ENCODE measurements at places on chromosomes 6 and 20.

DNA sequence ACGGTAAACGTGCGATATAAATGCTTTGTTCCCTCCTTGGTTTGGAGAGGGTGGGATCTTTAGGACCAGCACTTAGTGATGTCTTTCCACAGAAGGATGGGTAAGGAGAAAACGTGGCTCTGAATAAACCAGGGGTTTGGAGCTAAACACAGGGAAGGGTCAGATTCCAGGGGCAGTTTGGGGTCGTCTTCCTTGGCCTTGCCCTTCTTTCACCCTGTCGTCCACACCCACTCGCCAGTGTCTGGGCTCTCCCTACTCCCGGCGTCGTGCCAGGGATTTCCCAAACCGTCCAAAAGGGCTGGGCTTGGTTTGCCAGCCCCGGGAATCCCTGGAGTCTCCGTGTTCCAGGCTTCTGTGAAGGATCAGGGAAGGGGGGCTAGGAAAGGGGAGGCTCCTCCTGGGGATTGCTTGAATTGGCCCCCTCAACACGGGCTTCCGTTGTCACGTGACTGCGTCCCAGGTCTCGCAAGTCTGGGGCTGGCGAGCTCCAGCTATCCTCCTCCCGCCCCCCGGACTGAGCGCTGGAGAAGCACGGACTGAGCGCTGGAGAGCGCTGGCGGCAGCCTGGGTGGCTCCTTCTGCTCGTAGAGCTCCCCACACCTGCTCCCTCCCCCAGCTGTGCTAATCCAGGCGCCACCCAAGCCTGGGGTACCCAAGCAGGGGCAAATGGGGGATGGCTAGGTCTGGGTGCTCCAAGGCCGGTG lies 9.4 kb upstream of the ARMC12 start:
- no peak for DNase-seq

GRCh38 chr6:33896391-33897188 lies 92.8 kb upstream of the MLN start:
- no peak for DNase-seq

- no peak for DNase-seq
Observed at GRCh38 chr6:155100591-155100990, 105.5 kb downstream of the TIAM2 start.

DNA sequence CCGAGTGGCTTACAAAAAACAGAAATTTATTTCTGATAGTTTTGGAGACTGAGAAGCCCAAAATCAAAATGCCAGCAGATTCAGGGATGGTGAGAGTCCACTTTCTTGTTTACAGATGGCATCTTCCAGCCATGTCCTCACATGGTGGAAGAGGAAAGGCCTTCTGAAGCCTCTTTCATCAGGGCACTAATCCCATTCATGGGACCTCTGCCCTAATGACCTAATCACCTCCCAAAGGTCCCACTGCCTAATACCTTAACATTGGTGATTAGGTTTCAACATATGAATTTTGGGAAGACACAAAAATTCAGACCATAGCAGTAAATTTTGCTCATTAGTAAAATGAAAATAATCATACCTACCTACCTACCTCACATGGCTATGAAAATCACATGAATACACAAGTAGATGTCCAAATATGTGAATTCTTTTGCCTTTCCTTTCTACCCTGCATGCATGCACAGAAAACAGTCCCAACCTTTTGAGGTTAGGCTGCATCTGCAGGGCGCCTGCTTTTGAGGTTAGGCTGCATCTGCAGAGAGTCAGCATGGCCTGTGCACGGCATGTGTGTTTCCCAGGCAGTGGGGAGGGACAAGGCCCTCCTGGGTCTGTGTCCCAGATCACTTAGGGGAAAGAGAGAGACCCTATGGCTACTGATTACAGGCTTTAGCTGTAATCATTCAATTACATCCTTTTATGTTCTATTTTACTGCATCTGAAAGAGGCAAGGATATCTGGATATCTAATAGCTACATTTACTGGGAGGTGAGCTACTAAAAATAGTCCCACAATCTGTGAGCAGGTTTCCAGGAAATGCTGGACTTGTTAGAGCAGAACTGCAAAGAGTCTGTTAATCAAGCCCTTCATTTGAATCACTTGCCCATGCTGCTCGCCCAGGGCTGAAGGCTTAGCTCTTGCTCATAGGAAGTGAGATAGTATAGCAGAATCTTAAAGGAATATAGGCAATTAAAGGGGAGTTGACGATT lies 497.7 kb upstream of the MARCKS start:
- no peak for DNase-seq

- DNase-seq: no peak
Observed at GRCh38 chr6:38404355-38404754, 235.4 kb downstream of the BTBD9 start.

- DNase-seq: no peak
Observed at GRCh38 chr6:12939314-12939713, 222.7 kb downstream of the PHACTR1 start.

- no peak for DNase-seq
Observed at GRCh38 chr20:19812696-19813095, 54.6 kb downstream of the RIN2 start.

DNA sequence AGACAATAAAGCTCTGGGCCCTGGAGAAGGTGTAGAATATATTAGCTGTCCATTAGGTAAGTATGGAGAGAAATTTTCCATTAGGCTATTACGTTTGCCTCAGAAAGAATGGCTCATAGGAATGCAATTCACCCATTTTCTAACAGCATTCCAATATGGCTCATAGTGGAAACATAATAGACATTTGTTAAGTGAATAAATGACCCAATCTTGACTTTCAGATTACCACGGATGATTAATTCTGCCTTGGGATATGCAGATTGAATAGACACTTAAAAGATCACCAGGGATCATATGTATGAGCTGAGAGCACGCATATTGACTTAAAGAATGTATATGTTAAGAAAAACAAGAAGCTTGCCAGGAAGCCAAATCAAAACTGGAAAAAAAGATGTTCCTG lies 209.1 kb upstream of the CDYL start:
- no peak for DNase-seq

GRCh38 chr20:21020659-21021471 lies 85.3 kb downstream of the LINC00237 start:
- no peak for DNase-seq

- no peak for DNase-seq
Observed at GRCh38 chr20:8227293-8227692, 95.2 kb downstream of the PLCB1 start.

GRCh38 chr20:258269-258858 lies 840 bp downstream of the DEFB132 start:
- no peak for DNase-seq

GRCh38 chr20:38108438-38108985 lies 56.6 kb downstream of the TGM2 start:
- no peak for DNase-seq

DNA sequence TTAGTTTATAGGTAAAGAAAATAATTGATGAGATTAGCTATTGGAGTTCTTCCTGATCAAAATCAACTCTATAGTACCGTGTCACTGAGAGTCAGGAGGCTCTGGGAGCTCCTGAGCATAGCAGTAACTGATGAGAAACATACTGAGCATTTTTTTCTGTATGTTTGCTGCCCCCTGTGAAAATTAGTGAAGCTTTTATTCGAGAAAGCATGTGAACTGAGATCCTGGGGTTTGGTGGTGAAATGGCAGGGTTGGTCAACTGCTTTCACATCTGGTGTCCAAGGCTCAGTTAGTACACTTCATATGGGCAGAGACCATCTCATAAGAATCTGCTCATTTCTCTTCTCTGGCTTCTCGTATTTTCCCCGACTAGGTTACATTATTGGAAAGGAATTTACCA lies 4.1 kb upstream of the ABT1 start:
- DNase-seq: no peak

GRCh38 chr20:51946586-51946985 lies 144.3 kb upstream of the SALL4 start:
- DNase-seq: no peak

DNA sequence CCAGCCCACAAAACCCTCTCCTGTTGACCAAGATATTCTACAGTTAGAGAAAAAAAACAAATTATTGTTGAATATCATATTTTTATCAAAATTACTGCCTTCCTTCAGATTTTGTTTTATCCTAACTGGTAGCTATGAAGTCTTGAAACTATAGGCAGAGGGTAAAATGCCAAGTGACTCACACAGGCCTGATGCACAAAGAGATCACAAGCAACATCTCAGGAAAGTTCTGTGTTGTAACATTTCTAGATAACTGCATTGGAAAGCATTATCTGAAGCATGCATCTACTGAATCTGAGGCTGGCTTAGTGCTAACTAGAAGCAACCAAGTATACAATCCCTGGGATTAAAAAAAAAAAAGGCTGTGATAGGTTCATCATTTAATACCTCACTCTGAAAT lies 134.2 kb downstream of the PKHD1 start:
- no peak for DNase-seq

GRCh38 chr6:17291778-17292177 lies 10.6 kb downstream of the RBM24 start:
- DNase-seq: no peak

DNA sequence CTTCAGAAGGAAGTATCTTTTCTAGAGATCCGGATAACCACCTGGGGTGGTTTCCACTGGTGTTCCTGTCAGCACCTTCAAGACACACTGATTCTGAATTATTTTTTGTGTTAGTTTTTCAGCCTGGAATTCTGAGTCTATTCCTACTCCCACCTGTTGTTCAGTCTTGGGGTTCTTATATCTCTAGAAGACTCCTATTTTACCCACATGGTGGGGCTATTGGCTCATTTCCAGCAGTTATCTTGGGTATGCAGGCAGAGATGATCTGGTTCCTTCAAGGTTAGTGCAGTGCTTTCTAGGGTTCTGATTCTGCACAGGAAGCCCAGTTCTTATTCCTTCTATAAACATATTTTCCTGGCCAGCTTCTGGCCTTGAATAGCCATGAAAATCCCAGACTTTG lies 175.6 kb upstream of the PDE7B start:
- peak; percentile 28 for DNase-seq

DNA sequence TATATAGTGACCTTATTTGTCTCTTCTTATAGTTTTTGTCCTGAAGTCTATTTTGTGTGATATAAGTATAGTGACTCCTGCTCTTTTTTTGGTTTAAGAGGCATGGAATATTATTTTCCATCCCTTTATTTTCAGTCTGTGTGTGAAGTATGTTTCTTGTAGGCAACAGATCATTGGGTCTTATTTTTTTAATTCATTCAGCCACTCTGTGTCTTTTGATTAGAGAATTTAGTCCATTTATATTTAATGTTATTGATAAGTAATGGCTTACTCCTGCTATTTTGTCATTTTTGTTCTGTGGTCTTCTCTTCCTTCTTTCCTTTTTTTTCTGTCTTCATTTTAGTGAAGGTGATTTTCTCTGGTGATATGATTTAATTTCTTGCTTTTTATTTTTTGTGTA lies 51.4 kb upstream of the TOP1 start:
- DNase-seq: no peak

DNA sequence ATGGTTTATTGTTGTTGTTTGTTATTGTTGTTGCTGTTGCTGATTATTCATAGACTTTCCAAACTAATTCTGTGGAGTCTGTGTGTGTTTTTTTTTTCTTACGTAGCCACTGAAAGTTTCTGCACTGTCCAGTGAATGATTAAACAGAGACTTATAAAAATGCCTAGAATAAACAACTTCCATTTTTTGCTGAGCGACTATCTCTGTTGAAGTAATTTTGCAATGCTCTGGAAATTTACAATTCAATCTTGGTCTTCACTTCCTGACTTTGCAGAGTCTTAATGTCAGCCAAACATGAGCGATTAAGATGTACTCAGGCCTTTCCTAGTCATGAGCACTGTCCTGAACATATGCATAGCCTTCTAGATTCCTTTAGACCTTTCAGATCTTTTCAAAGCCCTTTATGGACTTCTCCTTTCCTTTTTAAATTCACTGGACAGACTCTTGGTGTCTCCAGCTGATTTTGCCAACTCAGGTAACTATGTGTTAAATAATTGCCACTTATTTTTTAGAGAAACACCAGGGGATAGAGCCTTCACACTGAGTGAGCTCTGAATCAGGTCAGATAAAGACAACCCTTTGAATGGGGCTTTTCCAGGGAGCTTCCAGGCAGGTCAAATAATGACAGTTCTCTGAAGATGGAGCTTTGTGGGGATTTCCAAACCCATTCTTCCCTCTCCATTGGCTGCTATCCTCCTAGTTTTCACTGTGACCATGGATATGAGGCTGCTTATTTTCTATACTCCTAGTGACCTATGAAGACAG lies 622.8 kb upstream of the EPHA7 start:
- no peak for DNase-seq

- no peak for DNase-seq
Observed at GRCh38 chr6:44253307-44254101, 3.8 kb downstream of the SLC35B2 start.

GRCh38 chr6:2188397-2188796 lies 57.0 kb downstream of the GMDS start:
- DNase-seq: no peak

- DNase-seq: no peak
Observed at GRCh38 chr6:25366903-25367545, 87.8 kb downstream of the CARMIL1 start.

DNA sequence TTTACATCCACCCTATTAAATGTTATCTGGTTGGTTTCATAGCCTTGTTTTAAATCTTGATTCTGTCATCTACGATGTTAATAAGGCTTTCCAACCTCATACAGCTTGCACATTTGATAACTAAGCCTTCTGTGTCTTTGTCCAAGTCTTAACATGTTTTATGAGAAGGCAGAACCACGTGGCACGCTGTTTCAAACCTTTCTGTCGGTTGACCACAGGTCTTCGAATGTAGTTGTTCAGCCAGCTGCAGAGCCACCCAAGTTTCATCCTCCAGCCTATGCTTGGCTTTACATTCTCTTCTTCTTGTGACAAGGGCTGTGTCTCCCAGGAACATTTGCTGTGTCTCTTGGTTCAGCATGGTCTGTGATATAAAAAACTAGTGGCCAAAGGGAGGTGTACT lies 15.7 kb upstream of the SGK2 start:
- DNase-seq: no peak

DNA sequence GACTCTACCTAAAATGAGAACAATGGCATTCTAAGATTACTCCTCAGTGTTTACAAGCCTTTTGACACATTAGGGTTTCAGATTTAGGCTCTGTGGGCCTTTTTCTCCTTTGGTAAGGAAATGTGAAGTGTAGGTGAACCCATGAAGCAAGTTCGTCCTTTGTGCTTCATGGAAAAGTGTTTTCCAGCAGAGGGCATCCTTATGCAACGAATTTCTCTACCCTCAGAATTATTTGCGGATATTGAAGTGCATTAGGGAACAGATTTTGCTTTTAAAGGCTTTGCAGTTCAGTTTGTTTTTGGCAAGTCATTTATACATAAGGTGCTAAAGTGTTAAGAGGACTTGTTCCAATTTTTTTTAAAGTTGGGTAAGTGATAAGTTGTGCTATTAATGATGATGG lies 55.7 kb upstream of the FERMT1 start:
- DNase-seq: no peak
